NB4 (cell line): ENCODE measurements at places on chromosomes 12 and 14.

- DNase-seq, result no peak
Measured at GRCh38 chr12:45017916-45018315, 33.0 kb downstream of the DBX2 start.

DNA sequence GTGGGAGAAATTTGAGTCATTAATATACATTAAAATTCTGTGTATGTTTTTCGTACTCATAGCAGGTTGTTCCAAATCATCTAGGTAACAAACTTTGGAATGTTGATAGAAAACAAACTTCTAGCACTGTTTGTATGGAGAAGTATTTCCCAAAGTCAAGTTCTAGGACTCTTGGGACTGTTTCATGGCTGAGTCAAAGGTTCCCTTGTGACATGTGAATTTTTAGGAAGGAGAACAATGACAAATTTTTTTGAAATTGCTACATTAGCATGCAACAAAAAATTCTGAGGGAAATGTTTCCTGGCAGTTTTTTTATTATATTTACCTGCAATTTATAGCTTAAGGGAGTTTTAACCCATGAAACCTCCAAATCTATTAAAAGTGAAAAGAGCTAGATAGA lies 73.8 kb downstream of the RASSF8 start:
- no peak for DNase-seq

- no peak for DNase-seq
Measured at GRCh38 chr12:54631988-54632728, 2.5 kb downstream of the LACRT start.

- DNase-seq, result no peak
Measured at GRCh38 chr12:57223191-57224165, 6.0 kb upstream of the SHMT2 start.

GRCh38 chr14:90456551-90456950 lies 59.7 kb downstream of the CALM1 start:
- no peak for DNase-seq

GRCh38 chr12:92629349-92630065 lies 73.3 kb upstream of the PLEKHG7 start:
- DNase-seq, result no peak

- DNase-seq, result no peak
Measured at GRCh38 chr14:61891170-61891569, 128.9 kb downstream of the SNAPC1 start.

DNA sequence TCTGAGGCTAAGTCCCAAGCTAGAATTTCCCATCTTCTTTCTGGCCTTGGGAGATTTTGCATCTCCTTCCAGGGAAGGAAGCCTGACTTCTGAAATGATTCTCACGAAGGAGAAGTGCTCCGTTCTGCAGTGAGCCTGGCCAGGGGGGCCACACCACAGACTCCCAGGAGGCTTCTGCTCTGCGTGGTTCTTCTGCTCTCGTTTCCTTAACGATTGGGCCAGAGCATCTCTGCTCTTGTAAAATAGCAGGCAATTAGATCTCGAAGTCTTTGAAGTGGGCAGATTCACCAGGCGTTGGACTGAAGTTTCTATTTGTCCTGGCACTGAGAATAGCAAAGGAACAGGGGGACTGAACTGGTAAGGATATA lies 6.7 kb upstream of the BATF start:
- peak; percentile 90 for DNase-seq

DNA sequence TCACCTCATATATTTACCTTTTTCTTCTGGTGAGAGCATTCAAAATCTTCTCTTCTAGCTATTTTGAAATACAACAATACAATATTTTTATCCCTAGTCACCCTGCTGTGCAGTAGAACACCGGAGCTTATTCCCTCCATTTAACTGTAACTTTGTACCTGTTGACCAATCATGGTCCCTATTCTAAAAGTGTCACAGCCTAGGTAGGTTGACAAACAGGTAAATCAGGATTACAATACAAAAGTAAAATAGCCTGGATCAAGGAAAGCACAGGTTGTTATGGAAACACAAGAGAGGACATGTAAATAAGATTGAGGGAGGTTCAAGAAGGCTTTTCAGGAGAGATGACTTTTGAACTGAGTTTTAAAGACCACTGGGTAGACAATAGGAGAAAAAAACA lies 670.9 kb downstream of the DIO2 start:
- DNase-seq, result no peak

- DNase-seq, result no peak
Measured at GRCh38 chr14:28778138-28779117, 11.8 kb downstream of the FOXG1 start.

- no peak for DNase-seq
Measured at GRCh38 chr12:38053655-38054464, 262.7 kb upstream of the ALG10B start.

GRCh38 chr12:27779416-27779919 lies 565 bp upstream of the KLHL42 start:
- DNase-seq, result peak; percentile 60

DNA sequence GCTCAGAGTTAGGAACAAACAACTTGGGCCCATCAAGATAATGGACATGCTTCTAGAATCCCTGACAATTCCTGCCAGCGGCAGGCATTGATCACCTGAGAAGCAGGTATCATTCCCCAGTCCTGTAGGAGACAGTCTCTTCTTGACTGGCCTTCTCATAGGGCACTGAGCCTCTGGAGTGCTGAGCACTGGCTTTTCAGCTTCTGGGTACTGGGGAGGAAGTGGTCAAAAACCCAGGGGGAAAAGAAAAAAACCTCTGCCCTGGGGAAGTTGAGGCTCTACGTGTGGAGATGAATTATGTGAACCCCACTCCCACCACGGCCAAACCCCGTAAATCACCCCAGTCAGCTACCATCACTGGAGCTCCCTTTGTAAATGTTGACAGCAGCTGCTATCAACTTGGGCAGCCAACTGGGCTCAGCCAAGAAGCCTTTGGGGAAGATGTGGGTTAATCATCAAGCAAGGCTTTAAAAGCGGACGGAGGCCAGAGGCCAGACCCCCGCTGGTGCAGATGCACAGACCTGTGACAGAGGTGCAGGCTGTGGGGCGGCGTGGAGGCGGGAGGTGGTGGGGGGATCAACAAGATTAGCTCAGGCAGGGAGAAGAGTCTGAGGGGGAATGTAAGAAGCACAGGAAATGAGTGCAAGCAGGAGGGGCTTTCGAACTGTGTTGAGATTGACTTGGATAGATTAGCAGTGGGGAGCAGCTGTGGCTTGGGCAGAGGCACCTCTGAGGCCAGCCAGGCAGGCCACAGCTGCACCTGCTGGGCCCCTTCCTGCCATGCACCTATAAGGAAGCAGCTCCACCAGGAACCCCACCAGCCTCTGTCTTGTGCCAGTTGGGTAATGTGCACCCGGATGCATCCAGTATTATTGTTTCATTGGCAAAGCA lies 105.4 kb upstream of the HIF1A start:
- peak; percentile 56 for DNase-seq

GRCh38 chr12:115213118-115213517 lies 529.1 kb upstream of the TBX3 start:
- DNase-seq, result no peak

DNA sequence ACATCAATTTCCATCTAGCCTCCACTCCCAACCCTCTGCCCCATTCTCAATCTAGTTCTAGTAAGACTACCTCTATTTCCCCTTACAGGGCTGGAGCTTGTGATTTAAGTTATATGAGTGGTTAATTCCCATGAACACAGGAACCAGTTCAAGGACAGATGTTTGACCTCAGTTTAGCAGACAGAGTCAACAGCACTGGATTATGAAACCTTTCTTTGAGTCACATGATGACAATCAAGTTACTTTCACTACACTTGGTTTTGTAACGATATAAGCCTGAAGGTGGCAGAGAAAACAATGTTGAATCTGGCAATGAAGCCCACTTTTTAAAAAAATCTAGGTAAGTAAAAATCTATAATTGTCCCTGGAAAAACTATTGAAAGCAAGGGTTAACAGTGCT lies 1646.2 kb upstream of the FLRT2 start:
- no peak for DNase-seq

- no peak for DNase-seq
Measured at GRCh38 chr12:28855761-28856310, 293.2 kb upstream of the FAR2 start.

GRCh38 chr14:71358209-71358931 lies 451.1 kb downstream of the PCNX1 start:
- DNase-seq, result no peak

GRCh38 chr12:89709995-89710872 lies 1.6 kb upstream of the ATP2B1 start:
- DNase-seq, result no peak

DNA sequence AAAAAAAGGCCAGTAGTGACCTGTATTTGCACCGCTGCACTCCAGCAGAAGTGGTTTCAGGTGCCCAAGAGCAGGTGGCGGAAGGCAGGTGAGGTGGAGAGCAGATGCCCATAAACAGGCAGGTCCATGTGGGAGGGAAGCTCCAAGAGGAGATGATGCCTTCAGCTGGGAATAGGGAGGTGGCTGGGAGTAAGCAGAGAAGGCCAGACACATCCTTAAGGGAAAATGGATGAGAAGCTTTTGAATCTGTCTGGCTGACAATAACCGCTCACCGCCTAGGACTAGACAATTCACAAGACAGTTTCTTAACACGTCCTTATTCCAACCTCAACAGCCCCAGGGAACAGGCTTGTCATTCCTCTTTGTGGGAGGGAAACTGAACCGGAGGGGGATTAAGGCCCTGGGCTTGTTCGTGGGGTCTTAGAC lies 43.9 kb upstream of the PLEKHG6 start:
- no peak for DNase-seq

GRCh38 chr12:82108615-82109014 lies 249.6 kb downstream of the CCDC59 start:
- no peak for DNase-seq

DNA sequence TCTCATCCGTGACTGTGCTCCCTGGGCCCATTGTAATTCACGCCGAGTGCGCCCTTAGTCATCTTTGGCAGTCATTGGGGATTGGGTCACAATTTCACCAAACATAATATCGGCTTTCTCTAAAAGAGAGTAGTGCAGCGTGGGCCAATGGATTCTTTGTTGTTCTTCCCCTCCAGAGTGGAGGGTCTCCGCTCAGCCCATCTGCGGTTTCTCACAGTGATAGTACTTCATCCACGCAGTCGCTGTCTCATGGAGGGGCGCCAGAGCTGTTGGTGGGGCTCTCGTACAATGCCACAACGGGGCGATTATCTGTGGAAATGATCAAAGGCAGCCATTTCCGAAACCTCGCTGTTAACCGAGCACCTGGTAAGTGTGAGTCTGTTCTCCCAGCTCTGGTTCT lies 321.8 kb downstream of the SNAPC1 start:
- DNase-seq, result no peak

GRCh38 chr14:68784226-68784910 lies 8.5 kb downstream of the ZFP36L1 start:
- DNase-seq, result no peak

DNA sequence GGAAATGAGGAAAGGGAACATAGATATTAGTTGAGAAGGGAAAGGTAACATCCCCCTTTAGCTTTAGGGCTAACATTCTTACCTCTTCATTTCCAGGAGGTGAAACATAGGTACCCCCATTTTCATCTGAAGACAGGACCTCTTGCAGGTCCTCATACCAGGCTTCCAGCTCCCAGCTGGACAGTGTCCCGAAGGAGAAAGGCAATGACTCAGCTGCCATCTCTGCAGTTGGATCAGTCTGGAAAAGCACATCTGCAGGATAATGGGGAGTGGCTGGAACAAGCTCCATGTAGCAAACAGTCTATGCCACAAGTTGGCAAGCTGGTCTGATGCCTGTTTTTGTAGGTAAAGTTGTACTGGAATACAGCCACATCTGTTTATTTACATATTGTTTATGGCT lies 3.1 kb downstream of the DDIT3 start:
- DNase-seq, result no peak

DNA sequence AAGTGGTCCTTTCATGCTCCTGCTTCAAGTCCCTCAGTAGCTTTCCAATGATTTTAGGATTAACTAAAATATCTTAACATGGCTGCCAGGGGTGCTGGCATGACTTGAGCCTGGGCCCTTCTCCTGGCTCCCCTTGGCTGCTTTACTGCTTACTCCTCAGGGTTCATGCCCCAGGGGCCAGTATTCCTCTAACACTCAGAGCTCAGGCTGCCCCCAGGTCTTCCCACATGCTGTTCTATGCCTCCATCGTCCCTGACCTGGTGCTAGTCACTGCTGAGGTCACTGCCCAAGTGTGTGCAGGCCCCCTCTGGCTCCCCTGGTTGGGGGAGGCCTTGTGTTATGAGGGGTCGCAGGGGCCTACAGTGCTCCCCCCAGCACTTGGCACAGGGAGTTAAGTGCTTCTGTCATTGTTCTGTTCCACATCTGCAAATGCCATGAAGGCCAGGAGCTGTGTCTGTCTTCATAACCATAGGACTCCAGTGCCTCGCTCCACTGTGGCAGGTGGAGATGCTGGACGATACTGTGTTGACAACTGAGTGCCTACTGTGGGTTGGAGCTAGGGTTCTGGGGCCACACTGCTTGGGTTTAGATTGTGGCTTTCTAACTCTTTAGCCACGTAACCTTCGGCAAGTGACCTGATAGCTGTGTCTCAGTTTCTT lies 190.6 kb downstream of the CALM1 start:
- no peak for DNase-seq

GRCh38 chr12:14239935-14240872 lies 125.3 kb upstream of the ATF7IP start:
- peak; percentile 35 for DNase-seq

DNA sequence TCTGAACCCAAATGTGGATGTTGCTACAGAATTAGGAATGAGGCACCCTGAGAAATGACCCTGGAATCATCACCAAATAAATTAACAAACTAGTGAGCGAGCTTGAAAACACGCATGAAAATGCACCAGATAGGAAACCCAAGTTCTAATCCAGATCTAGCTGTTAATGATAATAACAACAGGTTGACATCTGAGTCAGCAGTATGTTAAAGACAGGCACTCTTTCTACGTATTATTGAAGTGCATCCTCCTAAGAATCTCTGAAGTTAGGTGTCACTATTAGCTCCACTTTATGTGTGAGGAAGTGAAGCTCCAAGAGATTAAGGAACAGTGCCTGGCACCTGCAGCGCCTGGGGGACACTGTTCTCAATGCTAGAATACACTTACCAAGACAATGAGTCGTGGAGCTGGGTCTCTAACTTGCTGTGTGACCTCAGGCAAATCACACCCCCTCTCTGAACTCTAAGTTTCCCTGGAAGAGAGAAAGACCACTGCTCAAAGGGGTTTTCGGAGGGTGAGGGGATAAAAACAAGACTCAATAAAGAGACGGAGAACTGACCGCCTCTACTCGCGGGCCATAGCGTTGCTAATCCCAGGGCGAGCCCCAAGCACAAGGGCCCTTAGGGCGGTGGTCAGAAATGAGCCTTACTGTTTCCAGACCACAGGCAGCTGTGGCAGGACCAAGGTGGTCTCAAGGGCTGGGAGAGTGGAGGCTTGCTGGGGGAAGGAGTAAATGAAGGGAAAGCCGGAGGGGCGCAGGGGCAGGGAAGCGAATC lies 2.1 kb downstream of the SLC6A12 start:
- no peak for DNase-seq

DNA sequence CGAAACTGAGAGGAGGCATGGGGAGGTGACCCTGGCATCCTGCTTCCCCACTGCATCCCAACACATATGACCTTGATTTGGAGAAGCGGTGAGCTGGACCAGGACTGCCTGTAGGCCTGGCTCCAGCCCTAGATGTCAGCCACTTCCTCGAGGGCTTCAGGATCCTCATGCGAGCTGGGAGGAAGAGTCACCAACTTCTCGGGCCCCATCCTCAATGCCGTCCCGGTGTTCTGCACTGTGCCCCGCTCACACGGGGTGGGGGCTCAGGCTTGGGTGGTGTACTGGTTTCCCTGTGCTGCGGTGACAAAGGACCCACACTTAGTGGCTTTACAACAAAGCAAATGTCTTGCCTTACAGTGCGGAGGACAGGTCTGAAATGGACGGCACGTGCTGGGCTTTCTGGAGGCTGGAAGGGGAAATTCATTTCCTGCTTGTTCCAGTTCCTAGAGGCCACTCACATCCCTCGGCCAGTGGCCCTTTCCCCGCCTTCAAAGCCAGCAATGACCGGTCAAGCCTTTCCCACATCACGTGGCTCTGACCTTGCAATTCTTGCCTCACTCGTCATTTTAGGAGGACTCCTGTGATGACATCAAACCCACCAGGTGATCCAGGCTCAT lies 298.1 kb upstream of the RTL1 start:
- DNase-seq, result no peak
